NT2/D1 (cell line): ENCODE measurements at places on chromosomes 4 and X.
A peak's percentile ranks its signal among the peaks of the same experiment; 100 is the strongest.

GRCh38 chrX:38106991-38107655, 100.8 kb downstream of the SYTL5 start:
- no peak for DNase-seq

- DNase-seq: no peak
Measured at GRCh38 chr4:153781717-153782416, 7.0 kb downstream of the SFRP2 start.

GRCh38 chrX:111167334-111167733, 71.3 kb downstream of the PAK3 start:
- DNase-seq: no peak

GRCh38 chr4:125762537-125762936, 447.8 kb downstream of the FAT4 start:
- DNase-seq: no peak

- DNase-seq: no peak
Measured at GRCh38 chr4:151865312-151865711, 104.5 kb upstream of the GATB start.

DNA sequence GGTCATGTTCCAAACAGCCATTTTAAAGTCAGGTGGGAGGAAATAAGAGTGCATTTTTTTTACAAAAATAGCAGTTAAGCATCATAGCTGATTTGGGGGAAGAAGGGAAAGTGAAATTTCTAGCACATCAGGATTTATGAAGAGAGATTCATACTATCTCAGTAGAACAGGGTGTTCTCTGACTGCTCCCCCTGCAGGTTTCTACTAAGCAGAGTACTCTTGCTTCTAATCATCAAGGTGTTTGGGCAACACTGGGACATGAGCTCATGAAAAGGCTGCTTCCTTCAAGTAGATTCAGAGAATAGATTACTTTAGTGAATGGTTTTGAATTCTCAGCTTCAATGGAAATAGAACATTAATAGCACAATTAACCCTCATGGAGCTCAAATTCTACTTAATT, 591.4 kb upstream of the PCDH10 start:
- no peak for DNase-seq

DNA sequence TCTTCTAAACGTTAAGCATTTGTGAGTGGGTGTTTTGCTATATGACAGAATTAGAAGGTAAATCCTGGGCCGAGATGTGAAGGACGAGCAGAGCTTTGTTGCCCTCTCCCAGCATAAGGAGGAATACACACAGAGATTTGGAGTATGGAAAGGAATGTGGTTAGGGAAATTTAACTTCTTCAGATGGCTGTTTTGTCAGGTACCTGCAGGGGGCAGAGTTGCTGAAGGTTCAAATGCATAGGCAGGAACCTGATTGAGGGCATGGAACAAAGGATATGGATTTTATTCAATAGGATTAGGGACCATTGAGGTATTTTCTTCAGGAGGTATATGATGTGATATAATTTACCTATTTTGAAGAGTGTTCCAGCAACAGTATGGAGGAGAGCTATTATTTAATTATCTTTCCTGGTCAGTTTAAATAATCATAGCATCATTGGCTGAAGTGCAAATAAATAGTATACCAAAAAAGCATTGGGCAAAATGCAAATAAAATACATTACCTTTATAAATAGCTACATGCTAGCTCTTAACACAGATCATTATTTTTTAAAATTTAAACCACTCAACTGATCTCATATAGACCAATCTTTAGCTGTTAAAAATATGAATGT, 143.6 kb downstream of the SLIT2 start:
- DNase-seq: peak; percentile 56

DNA sequence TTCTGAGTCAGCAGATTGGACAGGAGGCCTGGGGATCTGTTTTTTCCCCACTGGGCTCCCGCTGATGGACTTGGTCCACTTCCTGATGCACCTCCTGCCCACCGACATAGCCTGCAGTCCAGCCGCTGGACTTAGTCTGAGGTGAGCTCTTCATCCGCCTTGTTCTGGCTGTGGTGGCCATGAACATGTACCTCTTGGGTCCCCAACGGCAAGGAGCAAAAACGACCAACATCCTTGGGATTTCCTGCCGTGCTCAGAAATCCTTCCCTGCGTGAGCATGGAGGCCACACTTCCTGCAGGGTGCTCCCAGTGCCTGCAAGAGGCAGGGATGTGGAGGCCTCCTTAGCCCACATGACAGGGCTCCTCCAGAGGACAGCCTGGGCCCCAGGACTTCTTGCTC, 76.8 kb downstream of the CRMP1 start:
- no peak for DNase-seq

DNA sequence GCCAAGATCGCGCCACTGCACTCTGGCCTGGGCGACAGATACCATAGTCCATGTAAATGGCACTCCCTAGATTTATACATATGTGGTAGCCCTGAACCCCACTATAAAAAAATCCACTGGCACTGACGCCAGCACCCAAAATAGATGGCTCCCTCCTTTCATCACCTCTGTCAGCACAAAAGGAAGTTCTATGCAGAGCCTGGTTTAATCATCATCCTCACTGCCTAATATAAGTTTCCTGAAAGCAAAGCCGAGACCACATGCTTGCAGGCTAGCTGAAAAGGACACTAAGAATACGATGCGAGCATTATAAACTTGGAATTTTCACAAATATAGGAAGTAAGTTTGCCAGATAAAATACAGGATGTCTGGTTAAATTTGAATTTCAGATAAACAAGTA, 27.5 kb upstream of the DOCK11 start:
- no peak for DNase-seq

- no peak for DNase-seq
Measured at GRCh38 chrX:74923942-74924448, 1.3 kb downstream of the NEXMIF start.

DNA sequence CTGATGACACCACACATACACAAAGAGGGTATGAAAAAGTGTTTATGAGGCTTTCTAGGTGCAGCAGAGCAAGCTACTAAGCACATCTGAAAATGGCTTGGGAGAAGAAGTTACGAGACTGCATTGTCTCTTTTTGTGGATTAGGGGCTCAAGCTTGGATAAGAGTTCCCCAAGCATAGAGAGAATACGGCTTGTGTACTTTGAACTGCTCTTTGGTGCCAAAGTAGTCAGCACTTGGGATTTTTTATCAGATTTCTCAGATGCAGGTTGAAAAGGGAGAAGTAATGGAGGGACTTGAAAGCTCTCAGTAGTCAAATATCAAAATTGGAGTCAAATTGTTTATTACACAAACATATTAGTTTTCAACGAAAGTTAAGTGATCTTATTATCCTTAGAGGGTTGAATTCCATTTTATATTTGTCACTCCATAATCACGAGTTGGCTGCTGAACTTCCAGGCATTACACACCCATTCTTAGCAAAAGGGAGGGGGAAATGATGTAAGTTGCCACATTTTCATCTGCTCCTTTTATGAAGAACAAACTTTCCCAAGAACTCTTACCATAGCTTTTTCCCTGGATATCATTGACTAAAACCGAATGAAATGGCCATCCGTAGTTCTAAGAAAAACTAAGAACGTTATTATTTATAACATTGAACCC, 1904.9 kb downstream of the PCDH7 start:
- no peak for DNase-seq

- no peak for DNase-seq
Measured at GRCh38 chr4:114087596-114088230, 108.3 kb upstream of the ARSJ start.

DNA sequence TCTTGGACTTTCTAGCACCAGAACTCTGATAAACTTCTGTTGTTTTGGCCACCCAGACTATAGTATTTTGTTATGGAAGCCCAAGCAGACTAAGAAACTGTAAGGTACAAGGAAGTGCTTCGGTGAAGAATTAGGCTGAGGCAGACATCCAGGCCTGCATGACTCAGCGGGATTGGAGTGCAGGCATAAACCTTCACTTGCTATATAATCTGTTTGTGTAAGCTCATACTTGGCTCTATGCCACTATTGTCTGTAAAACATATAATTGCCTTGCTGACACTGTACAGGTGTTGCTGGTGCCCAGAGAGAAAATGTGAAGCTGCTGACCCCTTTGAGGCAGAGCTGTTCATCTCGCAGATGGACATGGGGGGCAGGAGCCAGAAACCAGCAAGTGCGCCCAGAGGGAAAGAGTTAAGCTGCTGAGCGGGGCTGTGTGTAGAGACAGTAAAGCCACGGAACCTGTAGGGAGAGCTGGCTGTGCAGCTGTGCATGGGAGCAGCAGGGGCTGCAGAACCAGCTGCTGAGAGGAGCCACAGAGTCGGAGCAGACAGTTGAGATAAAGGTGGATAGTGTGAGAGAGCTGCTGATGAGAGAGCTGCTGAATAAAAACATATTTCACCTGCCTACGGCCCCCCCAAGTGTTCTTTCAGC, 96.2 kb downstream of the RBM46 start:
- DNase-seq: no peak

GRCh38 chr4:153970169-153970568, 181.3 kb upstream of the SFRP2 start:
- DNase-seq: no peak

DNA sequence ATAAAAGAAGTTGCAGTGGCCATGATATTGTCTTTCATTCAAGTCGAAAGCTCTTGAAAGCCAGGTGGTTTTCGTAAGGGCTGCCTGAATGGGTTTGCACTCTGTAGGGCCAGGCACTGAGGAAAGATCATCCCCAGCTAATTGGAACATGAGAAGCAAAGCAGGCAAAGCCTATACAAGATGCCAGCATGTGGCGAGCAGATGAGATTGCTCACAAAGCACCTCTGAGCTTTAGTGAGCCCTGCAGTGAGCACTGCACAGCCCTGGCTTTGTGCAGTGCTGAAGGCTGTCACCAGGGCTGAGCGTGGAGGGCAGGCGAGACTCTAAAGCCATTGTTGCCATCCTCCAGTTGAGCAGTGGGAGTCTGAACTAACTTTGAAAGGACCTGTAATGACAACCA, 53.8 kb downstream of the HADH start:
- no peak for DNase-seq

DNA sequence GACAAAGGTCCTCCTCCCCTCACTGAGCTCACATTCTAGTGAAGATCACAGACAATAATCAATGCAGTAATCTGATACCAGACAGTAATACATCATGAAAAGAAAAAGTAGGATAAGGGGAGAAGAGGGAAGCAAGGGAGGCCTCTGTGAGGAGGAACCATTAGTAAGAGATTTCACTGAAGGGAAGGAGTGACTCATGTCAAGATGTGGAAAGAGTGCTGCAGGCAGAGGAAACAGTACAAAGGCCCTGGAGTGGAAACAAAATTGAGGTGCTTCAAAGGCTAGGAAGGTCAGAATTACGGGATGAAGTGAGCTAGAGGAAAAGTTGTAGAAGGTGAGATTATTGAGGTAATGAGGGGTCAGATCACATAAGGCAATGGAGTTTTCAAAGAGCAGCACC, 38.1 kb downstream of the LAMTOR3 start:
- DNase-seq: no peak

- no peak for DNase-seq
Measured at GRCh38 chr4:41935652-41936021, 408 bp downstream of the TMEM33 start.

DNA sequence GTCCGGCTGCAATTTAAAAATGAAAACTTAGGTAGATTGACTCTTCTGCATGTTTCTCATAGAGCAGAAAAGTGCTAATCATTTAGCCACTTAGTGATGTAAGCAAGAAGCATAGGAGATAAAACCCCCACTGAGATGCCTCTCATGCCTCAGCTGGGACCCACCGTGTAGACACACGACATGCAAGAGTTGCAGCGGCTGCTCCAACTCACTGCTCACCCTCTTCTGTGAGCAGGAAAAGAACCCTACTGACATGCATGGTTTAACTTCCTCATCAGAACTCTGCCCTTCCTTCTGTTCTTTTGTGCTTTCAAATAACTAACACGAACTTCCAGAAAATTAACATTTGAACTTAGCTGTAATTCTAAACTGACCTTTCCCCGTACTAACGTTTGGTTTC, 41.0 kb downstream of the MAP7D3 start:
- DNase-seq: no peak

- DNase-seq: peak; percentile 9
Measured at GRCh38 chrX:7233580-7234406, 85.8 kb upstream of the PUDP start.

- DNase-seq: no peak
Measured at GRCh38 chr4:158020734-158021346, 152.0 kb downstream of the GASK1B start.

DNA sequence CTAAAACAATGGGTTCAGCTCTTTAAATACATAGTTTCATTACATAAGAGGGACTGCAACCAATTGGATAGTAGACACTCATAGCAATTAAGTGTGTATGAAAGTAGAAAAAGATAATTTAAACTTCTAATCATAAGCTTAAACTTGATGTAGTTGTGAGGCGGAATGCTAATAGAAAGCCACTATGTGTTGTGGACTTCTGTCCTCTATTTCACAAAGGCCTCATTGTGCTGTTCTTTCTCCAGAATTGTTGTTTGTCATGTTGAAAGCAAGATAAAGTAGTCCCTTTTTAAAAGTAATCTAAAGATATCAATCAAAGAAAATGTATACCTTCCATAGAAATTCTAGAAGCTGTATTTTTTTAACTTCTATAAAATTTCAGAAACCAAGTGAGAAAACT, 329.4 kb downstream of the KLHL4 start:
- no peak for DNase-seq
